ENCODE measurements at places on chromosomes 6 and 20.

DNA sequence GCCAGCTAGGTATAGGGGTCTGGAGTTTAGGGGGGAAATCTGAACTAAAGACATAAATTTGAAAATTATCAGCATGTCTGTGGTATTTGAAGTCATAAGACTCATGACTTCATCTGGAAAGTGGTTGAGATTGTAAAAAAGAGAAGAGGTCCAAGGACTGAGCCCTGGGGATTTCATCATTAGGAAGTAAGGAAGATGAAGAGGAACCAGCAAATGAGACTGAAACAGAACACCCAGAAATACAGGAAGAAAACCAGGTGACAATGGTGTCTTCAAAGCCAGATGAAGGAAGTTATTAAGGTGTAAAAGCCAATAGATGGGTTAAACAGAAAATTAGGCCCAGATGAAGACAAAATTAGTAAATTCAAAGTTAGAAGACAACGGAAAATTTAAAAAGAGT is 49.1 kb upstream of the UBR2 start:
- no peak for DNase-seq

GRCh38 chr6:134535831-134536230 is 217.9 kb upstream of the SGK1 start:
- DNase-seq: no peak

GRCh38 chr6:119283979-119284545 is 65.5 kb downstream of the MAN1A1 start:
- DNase-seq: no peak

GRCh38 chr6:123681957-123682462 is 45.3 kb upstream of the TRDN start:
- DNase-seq: no peak

GRCh38 chr20:20078041-20078440 is 25.7 kb downstream of the CFAP61 start:
- no peak for DNase-seq

DNA sequence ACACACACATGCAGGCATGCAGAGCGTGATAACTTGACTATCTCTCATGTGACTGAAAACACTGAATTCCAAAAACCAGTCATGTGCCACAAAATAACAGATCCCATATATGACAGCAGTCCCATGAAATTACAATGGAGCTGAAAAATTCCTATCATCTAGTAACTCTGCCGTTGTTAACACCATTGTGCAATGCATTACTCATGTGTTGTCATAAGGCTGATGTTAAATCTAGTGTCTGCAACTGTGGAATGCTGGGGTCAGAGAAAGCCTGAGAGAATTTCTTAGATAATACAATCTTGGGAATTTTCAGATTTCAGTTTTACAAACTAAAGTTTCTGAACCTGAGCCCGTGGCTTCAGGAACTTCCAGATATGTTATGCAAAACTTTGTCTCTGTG is 70.2 kb downstream of the LYRM4 start:
- no peak for DNase-seq

- DNase-seq: no peak
Measured at GRCh38 chr6:43274127-43274915, 23.7 kb upstream of the SLC22A7 start.

DNA sequence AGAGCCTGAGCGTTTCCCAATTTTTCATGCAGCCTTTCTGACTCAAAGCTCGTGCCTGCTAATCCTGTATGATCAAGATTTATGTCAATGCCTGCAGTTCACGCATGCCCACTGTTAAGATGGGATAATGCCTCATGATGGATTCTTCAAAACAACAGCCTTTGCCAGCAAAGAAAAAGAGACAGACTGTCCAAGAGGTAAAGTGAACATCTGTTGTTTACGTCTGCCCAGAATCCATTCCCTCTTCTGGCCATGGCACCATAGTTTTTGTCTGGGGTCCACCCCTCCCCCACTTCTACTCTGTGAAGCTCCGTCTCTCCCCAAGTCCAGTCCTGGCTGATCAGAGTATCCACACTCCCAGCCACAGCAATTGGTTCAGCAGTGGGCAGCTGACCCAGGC is 91.9 kb upstream of the EYA2 start:
- DNase-seq: no peak

DNA sequence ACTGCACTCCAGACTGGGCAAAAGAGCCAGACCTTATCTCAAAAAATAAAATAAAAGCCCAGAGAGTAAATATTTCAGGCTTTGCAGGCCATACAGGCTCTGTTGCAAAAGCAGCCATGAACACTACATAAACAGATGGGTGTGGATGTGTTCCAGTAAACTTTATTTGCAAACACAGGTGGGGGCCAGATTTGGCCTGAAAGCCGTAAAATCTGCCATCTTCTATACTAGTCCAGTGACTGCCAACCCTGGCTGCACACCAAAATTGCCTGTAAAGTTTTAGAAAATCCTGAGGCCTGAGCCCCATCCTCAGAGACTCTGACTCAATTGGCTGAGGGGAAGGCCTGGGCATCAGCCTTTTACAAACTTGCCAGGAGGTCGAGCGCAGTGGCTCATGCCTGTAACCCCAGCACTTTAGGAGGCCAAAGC is 103.6 kb downstream of the ZMYND8 start:
- no peak for DNase-seq

DNA sequence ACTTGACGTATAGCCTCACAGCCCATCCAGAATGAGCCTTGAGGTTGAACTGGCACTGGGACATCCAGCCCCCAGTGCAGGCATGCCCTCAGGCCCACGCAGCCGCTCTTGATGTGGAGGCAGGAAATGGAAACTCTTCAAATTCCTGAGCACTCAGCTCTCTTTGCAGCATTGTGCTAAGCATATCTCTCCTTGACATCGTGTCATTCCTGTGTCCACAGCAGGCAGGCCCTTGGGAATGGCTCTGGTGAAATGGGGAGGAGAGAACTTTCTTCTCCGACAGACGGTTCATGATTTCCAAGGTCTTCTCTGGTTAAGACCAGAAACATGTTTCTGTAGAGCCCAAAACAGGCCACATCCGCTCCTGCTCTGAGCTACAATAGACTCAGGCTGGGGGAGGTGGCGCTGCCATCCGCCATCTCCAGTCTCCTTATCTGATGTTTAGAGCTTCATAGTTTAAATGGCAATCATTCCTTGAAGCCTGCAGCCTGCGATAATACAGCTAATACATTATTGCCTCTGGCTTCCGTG is 248.8 kb downstream of the CDH4 start:
- DNase-seq: no peak

DNA sequence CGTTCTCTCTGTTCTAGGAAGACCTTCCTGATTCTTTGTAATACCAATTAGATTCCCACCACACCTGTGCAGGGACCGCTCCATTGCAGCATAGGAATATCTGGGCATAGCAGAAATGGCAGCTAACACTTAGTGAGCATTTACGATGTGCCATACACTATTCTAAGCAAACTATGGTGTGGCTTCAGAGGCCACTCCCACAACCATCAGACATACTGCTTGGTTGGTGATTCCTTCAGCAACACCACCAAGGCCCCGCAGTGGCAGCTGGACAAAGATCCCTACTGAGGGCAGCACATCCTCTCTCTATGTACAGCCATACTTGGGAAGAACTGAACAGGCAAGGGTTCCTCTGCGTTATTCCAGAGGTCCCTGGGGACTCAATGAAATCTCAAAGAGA is 6.2 kb downstream of the KCNK5 start:
- no peak for DNase-seq

DNA sequence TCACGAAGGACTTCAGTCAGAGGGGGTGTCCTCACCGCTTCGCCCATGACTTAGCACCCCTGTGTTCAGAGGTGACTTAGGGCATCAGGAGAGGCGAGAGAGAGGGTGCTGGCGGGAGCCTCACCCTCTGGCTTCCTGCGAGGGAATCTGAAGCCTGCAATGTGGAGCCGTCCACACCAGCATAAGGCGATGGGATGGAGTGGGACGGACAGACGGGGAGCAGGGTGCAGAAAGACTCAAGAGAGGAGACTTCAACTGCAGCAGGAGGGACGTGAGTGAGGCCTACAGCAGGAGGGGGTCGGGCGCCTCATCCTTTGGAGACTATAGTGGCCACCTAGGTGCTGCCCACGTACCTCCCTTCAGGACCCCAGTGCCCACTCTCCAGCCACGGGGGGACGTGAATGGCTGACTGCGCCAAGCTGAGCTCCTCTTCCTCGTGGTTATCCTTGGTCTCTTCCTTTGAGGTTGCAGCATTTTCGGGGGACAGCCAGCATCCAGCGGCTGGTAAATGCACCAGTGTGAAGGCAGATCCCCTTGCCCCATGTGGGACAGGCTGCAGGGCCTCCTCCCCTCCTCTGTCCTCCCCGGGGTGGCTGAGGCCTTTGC is 26.9 kb upstream of the MLN start:
- no peak for DNase-seq

- DNase-seq: no peak
Measured at GRCh38 chr6:25232479-25232878, 46.7 kb upstream of the CARMIL1 start.

DNA sequence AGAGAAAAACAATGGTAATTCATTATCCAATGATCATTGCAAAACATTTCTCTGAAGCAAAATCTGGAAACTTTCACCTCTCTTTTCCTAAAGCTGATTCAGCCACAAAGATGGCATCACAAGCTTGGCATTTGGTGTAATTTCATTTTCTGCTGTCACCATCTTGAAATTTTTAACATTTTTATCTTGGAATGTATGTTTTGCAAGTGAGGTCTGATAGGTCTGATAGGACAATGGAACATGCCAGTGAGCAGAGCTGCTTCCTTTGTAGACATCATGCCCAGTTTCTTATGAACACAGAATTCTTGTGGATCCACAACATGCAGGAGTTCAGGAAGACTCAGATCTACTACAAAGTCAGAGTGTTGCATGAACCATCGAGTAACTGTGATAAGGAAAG is 969.6 kb downstream of the EYS start:
- no peak for DNase-seq

DNA sequence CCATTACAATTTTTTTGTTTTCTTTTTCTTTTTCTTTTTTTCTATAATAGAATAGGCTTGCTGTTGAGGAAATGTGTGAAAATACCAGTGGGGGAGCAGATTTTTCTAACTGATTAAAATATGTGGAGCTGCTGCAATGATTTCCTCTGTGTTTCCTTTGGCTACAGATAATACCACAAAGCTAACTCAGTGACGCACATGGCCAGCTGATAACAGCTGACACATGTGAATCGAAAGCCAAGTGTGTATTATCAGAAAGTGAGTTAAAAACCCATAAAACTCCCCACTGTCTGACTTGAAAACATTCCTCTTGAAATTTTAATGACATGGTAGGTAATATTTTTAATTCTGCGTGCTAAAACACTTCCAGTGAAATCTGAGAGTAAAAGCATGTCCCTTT is 70.8 kb upstream of the AHI1 start:
- no peak for DNase-seq

GRCh38 chr20:58710481-58711265 is 18.1 kb downstream of the NPEPL1 start:
- DNase-seq: no peak

Measured in stimulated activated CD8-positive, alpha-beta memory T cell treated with anti-CD3 and anti-CD28 coated beads, Interleukin-2, amount 100 ng/mL, for 1 hour (primary cell).